NCI-H774 (cell line): ENCODE measurements at places on chromosomes 3 and 15.

DNA sequence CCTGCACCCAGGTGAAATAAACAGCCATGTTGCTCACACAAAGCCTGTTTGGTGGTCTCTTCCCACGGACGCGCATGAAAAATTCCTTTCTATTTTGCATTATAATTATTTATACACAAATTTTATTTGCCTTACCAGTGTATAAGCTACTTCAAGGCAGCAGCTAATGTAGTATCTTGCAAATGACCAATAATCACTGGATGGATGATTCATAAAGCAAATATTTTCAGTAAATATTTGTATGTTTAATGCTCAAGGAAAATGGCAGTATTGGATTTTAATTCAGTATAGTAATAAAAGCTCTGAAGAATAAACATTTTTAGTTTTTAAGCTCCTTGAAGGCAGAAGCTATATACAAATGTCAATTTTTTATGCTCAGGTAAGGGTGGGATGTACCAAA is 158.7 kb upstream of the NANOGP8 start:
- DNase-seq, result no peak

DNA sequence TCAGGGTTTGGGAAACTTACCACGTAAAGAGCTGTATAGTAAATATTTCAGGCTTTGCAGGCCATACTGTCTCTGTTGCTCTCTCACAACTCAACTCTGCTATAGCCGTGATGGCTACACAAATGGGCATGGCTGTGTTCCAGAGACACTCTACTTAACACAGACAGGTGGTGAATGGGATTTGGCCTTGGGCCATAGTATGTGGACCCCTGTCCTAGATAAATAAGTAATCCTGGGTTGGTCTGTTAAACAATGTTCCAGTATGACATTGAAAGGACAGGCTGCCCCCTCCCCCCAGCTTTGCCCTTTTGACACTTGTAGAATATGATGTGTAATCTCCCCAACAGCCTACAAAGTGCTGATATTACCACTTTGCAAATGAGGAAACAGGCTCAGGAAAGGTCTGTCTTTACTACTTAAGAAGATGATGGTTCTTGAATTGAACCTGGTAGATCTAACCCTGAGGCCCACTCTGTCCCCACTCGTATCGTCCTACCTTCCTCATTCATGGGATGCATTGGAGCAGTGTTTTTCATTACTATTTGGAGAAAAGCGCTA is 38.4 kb downstream of the SLCO3A1 start:
- DNase-seq, result no peak

GRCh38 chr3:171986176-171986575 is 53.2 kb upstream of the FNDC3B start:
- no peak for DNase-seq

GRCh38 chr3:124277144-124277890 is 285.4 kb upstream of the ROPN1 start:
- DNase-seq, result no peak
